Natural killer cell treated with Interleukin-12 subunit alpha and Interleukin-12 subunit beta and Interleukin-15 and Interleukin-18, amount 100 ng/mL, for 72 hours (primary cell): ENCODE measurements at places on chromosomes 13 and 19.

DNA sequence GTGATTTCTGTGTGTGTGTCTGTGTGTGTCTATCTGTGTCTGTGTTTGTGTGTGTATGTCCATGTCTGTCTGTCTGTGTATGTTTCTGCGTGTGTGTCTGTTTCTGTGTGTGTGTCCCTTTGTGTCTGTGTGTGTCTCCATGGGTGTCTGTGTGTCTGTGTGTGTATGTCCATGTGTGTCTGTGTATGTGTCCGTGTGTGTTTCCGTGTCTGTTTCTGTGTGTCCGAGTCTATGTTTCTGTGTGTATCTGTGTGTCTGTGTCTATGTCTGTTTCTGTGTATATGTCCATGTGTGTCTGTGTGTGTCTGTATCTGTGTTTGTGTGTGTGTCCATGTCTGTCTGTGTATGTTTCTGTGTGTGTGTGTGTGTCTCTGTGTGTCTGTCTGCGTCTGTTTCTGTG lies 276.3 kb upstream of the SOX1 start:
- H3K4me3 ChIP-seq: no peak overlapping the region
- no peaks in the 10 kb centered on the region for H3K4me1 ChIP-seq
- DNase-seq: no peak
- peaks cover 3% of the 10 kb centered on the region for H3K27me3 ChIP-seq

DNA sequence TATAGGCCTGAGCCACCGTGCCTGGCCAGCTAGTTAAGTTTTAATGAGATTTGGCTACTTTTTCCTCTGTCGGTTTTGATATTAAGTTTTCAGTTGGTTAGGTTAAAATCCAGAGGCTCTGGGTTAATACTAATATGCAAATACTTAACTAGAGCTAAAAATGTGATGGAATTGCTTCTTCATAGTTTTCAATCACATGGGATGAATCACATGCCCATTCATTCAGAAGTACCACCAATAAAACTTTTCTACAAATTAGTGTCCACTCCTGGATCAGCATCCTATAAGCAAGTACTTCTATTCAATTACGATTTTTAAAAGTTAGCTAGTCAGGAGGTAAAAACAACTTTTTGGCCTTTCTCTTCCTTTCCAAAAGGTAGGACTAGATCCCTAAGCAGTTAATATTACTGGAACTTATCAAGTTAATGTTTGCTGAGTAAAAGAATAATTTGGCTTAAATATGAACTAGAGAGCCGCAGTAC lies 4.3 kb downstream of the SLC25A30 start:
- no peak for DNase-seq
- no peak overlapping the region for H3K27ac ChIP-seq
- H3K4me3 ChIP-seq: no peak overlapping the region
- H3K27me3 ChIP-seq: no peaks in the 10 kb centered on the region

GRCh38 chr19:13796301-13797057 lies 1.2 kb downstream of the ZSWIM4 start:
- H3K36me3 ChIP-seq: no peaks in the 10 kb centered on the region
- peak overlapping the region; percentile 81 for H3K4me3 ChIP-seq
- H3K27me3 ChIP-seq: no peaks in the 10 kb centered on the region
- peaks cover 31% of the 10 kb centered on the region for H3K4me1 ChIP-seq

- no peaks in the 10 kb centered on the region for H3K36me3 ChIP-seq
- H3K27ac ChIP-seq: no peak overlapping the region
- DNase-seq: no peak
- no peak overlapping the region for H3K4me3 ChIP-seq
- H3K27me3 ChIP-seq: peaks cover 34% of the 10 kb centered on the region
- peaks cover 4% of the 10 kb centered on the region for H3K4me1 ChIP-seq
Observed at GRCh38 chr19:33000510-33000909, 28.5 kb downstream of the FAAP24 start.

DNA sequence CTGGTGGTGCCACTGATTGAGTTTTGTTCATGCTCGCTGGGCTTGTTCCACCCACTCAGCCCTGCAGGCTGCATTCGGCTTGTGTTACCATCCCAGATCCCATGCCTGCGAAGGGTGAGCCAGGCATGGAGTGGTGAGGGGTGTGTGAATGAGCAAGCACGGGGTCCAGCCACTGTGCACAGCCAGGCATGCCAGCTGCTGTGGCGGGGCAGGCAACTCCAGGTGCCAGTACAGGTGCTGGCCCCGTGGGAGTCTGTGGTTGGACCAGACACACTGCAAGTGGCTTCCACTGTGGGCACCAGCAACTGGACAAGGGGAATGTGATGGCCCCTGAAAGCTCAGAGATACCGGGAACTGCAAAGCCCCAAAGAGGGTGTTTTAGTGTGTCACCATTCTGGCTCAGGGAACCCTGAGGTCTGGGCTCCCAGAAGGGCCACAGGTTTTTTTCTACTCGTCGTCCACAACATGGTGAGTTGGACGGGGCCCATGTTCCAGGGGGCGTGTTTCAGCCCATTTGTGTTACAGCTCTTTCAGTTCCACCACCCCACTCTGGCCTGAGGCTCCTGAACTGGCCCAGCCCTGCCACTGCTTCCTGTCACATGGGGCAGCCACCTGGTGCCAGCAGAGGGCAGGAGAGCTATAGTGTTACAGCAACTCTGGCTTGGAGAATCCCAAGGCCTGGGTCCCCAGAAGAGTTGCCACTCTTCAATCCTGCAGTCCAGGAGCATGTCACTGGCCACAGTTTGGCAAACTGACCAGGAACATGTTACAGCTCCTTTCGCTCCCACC lies 217.0 kb upstream of the OBI1 start:
- no peaks in the 10 kb centered on the region for H3K36me3 ChIP-seq
- no peaks in the 10 kb centered on the region for H3K4me1 ChIP-seq

- no peak for DNase-seq
- peaks cover 5% of the 10 kb centered on the region for H3K36me3 ChIP-seq
- H3K27ac ChIP-seq: no peak overlapping the region
- H3K27me3 ChIP-seq: no peaks in the 10 kb centered on the region
- peaks cover 14% of the 10 kb centered on the region for H3K4me1 ChIP-seq
- no peak overlapping the region for H3K4me3 ChIP-seq
Observed at GRCh38 chr13:113620036-113620796, 35.7 kb downstream of the TFDP1 start.

DNA sequence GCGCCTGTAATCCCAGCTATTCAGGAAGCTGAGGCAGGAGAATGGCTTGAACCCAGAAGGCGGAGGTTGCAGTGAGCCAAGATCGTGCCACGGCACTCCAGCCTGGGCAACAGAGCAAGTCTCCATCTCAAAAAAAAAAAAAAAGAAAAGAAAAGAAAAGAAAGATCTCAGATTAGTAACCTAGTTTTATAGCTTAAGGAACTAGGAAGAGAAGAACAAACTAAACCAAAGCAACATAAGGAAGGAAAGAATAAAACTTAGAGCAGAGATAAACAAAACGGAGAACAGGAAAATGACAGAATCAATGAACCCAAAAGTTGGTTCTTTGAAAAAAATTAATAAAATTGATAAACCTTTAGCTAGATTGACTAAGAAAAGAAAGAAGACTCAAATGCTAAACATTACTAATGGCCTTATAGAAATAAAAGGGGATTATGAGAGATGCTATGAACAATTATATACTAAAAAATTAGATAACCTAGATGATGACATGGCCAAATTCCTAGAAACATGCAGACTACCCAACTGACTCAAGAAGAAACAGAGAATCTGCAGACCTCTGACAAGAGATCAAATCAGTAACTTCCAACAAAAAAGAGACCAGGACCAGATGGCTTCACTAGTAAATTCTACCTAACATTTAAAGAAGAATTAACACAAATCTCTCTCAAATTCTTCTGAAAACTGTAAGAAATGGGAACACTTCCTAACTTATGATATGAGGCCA lies 68.2 kb downstream of the CDADC1 start:
- H3K4me1 ChIP-seq: no peaks in the 10 kb centered on the region
- no peak overlapping the region for H3K4me3 ChIP-seq
- no peaks in the 10 kb centered on the region for H3K27me3 ChIP-seq

- DNase-seq: no peak
- H3K27ac ChIP-seq: no peak overlapping the region
- H3K36me3 ChIP-seq: no peaks in the 10 kb centered on the region
- H3K27me3 ChIP-seq: no peaks in the 10 kb centered on the region
Observed at GRCh38 chr13:96898212-96898611, 96.1 kb downstream of the OXGR1 start.

DNA sequence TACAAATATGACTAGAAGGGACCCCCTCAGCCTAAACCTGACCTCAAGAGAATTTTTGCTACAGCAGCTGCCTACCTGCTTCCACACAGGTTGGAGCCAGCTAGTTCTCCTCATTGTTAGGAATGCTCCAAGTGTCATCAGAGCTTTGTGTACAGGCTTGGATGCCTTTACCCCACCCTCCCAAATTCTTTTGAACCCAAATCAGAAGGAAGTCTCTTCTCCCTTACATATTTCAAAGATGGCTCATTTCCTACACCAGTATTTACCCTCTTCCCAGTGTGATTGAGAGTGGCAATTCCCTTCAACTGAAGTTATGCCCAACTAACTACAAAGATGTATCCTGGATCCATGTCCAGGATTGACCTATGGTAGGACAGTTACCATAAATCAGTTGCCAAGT lies 323.2 kb downstream of the OXGR1 start:
- no peaks in the 10 kb centered on the region for H3K4me1 ChIP-seq
- no peaks in the 10 kb centered on the region for H3K36me3 ChIP-seq
- no peak overlapping the region for H3K4me3 ChIP-seq
- H3K27ac ChIP-seq: no peak overlapping the region

- no peaks in the 10 kb centered on the region for H3K27me3 ChIP-seq
- H3K36me3 ChIP-seq: no peaks in the 10 kb centered on the region
- no peak overlapping the region for H3K27ac ChIP-seq
- no peak for DNase-seq
Observed at GRCh38 chr13:100594255-100594654, 5.7 kb upstream of the GGACT start.

DNA sequence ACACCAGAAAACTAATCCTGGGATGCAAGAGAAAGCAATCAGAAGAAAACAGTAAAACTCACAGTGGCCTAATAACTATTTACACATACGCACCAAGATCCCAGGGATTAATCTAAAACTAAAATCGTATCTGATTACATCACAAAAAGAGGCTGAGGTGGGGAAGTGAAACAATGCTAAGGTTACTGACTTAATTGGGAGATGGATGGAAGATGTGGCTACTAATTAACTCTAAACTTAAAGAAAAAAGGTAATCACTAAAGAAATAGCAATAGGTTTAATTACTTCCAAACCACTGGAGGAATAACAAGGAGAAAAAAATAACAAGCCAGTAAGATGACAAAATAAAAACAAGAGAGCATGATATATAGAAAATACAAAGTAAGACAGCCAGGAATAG lies 50.4 kb downstream of the NUFIP1 start:
- no peaks in the 10 kb centered on the region for H3K27me3 ChIP-seq
- peaks cover 4% of the 10 kb centered on the region for H3K4me1 ChIP-seq
- no peak overlapping the region for H3K27ac ChIP-seq
- H3K4me3 ChIP-seq: no peak overlapping the region
- no peak for DNase-seq

GRCh38 chr19:56091066-56091490 lies 30.0 kb downstream of the ZNF787 start:
- no peaks in the 10 kb centered on the region for H3K36me3 ChIP-seq
- H3K4me1 ChIP-seq: peaks cover 13% of the 10 kb centered on the region
- H3K27me3 ChIP-seq: no peaks in the 10 kb centered on the region
- DNase-seq: no peak
- H3K4me3 ChIP-seq: no peak overlapping the region

GRCh38 chr13:49304763-49305700 lies 57.3 kb downstream of the CDADC1 start:
- peaks cover 10% of the 10 kb centered on the region for H3K4me1 ChIP-seq
- H3K27ac ChIP-seq: no peak overlapping the region
- H3K36me3 ChIP-seq: no peaks in the 10 kb centered on the region
- H3K4me3 ChIP-seq: no peak overlapping the region

DNA sequence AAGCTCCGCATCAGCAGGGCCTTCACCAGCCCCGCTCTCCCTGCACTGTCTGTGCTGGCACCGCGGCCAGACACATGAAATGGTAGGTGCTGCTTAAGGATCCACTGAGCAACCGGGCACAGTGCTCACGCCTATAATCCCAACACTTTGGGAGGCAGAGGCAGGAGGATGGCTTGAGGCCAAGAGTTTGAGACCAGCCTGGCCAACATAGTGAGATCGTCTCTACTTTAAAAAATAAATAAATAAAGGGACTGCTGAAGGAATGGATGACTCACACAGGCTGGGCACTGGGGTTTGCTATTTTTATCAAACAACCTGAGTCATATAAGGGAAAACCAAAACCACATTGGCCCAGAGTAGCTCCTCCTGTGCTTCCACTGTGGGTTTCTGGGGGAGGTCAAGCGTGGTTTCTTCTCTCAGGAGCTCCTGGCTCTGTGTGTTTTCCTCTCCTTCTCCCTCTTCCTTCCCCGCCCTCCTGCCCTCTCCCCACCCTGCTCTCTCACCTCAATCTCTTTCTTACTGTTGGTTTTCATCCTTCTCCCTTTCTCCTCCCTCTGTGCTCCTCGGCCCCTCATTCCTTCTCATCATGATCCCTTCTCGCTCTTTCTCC lies 21.3 kb downstream of the VRK3 start:
- peak overlapping the region; percentile 83 for H3K27ac ChIP-seq
- DNase-seq: peak; percentile 76
- peaks cover 42% of the 10 kb centered on the region for H3K4me1 ChIP-seq
- no peaks in the 10 kb centered on the region for H3K36me3 ChIP-seq
- H3K4me3 ChIP-seq: peak overlapping the region; percentile 78
- no peaks in the 10 kb centered on the region for H3K27me3 ChIP-seq

DNA sequence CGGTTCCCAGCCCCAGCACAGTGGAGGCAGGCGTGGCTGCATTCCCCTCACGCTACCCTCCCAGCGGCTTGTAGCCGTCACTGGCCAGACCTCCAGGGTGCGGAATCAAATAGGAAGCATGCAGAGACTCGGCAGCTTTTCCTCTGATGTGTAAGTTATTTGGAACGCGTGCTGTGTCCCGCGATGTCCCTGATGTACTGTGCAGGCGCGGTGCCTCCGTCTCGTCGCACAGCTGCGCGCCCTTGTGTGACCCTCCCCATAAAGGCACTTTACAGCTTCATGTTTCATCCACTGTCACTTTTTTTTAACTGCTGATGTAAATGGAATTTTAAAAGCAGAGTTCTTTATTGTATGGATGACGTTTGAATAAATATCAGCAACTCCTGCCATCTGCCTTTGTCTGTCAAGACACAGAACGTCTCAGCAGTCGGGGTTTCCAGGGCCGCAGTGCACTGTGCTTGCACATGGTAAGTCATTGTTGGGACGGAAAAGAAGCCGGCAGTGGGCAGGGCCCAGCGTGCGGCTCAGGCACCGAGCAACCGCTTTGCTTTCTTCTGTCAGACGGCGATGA lies 7.3 kb upstream of the F7 start:
- H3K36me3 ChIP-seq: no peaks in the 10 kb centered on the region
- no peaks in the 10 kb centered on the region for H3K4me1 ChIP-seq

GRCh38 chr19:7729211-7729610 lies 2.7 kb downstream of the CLEC4G start:
- H3K27me3 ChIP-seq: peaks cover 39% of the 10 kb centered on the region
- H3K4me1 ChIP-seq: peaks cover under 1% of the 10 kb centered on the region
- H3K36me3 ChIP-seq: no peaks in the 10 kb centered on the region
- H3K27ac ChIP-seq: no peak overlapping the region
- H3K4me3 ChIP-seq: no peak overlapping the region

GRCh38 chr13:30039511-30039911 lies 189.1 kb upstream of the UBL3 start:
- H3K36me3 ChIP-seq: no peaks in the 10 kb centered on the region
- H3K27ac ChIP-seq: no peak overlapping the region
- H3K27me3 ChIP-seq: peaks cover 32% of the 10 kb centered on the region
- no peaks in the 10 kb centered on the region for H3K4me1 ChIP-seq
- DNase-seq: no peak
